ENCODE measurements at places on chromosomes 13 and 19.

- no peak for DNase-seq
Measured at GRCh38 chr13:100490692-100491091, 97.9 kb downstream of the GGACT start.

- DNase-seq, result no peak
Measured at GRCh38 chr13:44652168-44652567, 76.0 kb upstream of the TSC22D1 start.

- DNase-seq, result no peak
Measured at GRCh38 chr13:23988546-23989122, 91.3 kb upstream of the C1QTNF9B start.

GRCh38 chr13:98998831-98999638 is 21.2 kb upstream of the DOCK9 start:
- DNase-seq, result no peak
